ENCODE measurements at places on chromosomes 1 and 21.

GRCh38 chr1:211376807-211377470 lies 50.3 kb downstream of the TRAF5 start:
- no peak for DNase-seq

DNA sequence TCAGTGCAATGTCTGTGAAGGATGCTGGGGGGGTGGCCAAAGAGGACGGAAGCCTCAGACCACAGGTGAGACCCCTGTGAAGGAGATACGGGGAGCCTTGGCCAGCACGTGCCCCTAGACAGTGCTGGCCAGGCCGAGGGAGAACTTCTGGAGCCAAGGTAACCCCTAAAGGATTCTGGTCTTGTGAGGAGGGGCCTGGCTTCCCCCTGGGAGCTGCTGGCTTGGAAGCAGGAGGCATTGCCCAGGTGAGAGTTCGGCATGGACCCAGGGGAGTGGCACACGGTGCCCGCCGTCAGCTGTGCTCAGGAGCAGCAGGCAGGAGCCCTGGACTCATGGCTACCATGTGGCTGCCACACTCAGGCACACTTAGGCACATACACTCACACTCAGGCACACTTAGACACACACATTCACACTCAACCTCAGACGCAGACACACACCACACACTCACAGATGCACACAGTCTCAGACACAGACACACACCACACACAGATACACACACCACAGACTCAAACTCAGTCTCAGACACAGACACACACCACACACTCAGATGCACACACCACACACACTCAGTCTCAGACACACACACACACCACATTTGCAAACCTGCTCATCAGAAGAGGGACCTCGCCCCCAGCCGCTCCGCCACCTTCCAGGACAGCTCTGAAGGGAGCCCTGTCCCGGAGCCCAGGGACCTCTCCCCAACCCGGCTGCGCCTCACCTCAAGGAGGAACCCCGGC lies 1.1 kb upstream of the COL6A2 start:
- no peak for DNase-seq

- DNase-seq: no peak
Measured at GRCh38 chr21:45592208-45592619, 50.0 kb upstream of the SLC19A1 start.

GRCh38 chr1:55352080-55352810 lies 137.1 kb upstream of the USP24 start:
- DNase-seq: no peak

- no peak for DNase-seq
Measured at GRCh38 chr1:234985516-234986294, 142.9 kb downstream of the TOMM20 start.

Data from A549 (cell line).